CD4-positive, alpha-beta T cell treated with Interleukin-15 for 4 hours (primary cell): ENCODE measurements at places on chromosomes 3 and 15.

GRCh38 chr15:88378188-88378637, 89.0 kb downstream of the MRPL46 start:
- no peak for DNase-seq

- no peak for DNase-seq
Measured at GRCh38 chr3:196533260-196533681, 18.1 kb upstream of the SMCO1 start.

GRCh38 chr3:38608086-38608775, 41.3 kb downstream of the SCN5A start:
- no peak for DNase-seq

DNA sequence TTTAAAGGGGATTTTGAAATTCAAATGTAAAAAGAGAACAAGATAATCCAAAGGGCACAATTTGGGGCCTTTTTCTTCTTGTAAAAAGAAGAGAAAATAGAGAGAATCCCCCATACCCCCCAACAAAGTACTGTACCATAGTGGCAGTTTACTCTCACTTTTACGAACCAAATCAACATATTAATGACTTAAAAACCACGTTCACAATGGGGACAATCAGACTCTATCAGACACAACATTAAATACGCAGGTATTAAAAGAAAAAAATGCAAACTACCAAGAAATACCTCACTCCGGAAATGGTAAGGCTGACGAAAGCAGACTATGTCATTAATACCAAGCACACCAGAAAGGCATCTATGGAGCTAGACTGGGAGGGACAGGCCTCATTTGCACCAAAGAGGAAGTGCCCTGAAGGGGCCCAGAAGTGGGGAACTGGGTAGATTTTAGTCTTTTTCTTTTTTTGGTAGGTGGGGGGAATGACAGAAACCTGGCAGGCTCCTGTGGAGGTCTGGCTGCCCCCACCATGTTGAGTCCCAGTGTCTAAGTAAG, 134.3 kb downstream of the TIGIT start:
- DNase-seq = no peak

DNA sequence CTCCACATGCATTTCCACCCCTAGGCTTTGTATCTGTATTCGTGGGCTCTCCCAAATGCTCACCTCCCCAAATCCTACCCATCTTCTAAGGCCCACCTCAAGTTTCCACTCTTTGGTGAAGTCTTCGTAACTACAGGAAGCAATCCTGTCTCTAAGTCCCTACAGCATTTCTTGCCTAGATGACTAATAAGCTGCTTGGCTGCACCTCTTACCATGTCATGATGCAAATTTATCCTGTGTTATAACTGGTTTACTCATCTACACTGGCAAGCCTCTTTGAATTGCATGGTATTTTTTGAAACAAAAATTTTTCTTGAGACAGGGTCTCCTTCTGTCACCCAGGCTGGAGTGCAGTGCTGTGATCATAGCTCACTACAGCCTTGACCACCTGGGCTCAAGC, 73.3 kb downstream of the SETMAR start:
- no peak for DNase-seq

DNA sequence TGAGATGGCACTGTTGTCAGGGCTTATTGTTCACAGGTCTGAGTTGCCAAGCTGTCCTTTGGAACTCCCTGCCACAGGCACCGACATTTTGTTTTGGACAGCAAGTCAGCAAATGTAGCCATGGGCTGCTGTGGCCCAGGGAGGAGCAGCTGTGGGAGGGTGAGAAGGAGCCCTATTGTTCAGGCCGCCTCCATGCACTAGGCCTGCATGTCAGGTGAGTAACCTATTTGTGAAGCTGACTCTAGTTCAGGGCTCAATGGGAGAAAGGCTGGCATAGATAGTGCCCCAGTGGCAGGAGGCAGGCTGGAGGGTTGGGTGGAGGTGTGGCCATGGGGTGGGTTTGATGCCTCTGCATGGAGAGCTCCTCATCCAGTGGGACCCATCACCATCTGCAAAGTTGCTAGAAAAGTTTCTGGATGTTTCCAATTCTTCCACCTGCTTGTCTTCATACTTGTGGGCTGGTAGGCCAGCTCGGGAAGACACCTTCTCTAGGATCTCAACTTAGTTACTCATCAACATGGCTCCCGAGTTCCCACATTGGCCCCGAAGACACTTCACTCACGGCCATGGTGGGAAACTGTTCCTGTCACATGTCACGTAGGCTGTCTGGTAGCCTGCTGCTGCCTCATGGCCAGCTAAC, 19.5 kb downstream of the AMOTL2 start:
- no peak for DNase-seq

DNA sequence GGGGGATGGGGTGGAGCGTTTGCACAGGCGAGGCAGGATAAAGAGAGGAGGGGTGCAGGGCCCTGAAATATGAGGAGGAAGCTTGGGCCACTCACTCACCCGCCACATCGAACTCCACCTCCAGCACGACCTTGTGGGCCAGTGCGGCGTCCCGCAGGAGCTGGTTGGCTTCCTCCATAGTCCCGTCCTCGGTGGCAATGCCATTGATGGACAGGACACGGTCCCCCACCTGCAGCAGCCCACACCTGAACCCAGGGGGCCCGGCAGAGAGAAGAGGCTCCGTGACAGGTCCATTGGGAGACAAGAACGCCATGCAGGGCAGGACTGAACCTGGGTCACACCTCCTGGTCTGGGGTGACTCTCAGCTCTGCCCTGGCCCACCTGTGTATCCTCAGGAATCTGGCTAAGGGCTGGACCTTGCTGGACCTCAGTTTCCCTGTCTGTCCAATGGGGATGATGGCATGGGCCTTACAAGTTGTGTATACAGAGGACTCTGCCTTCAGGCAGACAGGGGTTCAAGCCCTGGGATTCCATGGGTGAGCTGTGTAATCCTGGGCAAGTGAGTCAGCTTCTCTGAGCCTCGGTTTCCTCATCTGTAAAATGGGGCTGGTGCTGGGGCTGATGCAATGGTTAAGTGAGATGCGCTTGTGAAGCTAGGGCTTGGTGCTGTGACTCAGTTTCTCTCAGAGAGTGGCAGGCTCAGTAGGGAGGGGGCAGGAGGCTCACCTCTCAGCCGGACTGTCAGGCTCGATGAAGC, 26.4 kb downstream of the GRIP2 start:
- DNase-seq = no peak

DNA sequence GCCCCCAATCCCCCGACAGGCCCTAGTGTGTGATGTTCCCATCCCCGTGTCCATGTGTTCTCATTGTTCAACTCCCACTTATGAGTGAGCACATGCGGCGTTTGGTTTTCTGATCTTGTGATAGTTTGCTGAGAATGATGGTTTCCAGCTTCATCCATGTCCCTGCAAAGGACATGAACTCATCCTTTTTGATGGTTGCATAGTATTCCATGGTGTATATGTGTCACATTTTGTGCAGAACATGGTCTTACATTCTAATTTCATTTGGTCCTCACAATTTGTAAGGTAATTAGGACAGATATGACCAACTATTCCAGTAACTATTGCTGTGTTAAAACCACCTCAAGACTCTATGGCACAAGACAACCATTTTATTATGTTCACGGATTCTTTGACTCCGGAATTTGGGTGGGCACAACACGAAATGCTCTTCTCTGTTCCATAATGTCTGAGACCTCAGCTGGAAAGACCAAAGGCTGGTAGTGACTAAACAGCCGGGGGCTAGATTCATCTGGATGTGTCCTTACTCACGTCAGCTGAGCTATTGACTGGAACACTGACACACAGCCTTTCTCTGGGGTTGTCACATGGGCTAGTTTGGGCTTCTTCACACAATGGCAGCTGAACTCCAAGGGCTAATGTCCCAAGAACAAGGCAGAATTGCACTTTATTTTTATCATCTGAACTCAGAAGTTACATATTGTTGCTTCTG, 13.6 kb upstream of the GLCE start:
- DNase-seq = no peak

DNA sequence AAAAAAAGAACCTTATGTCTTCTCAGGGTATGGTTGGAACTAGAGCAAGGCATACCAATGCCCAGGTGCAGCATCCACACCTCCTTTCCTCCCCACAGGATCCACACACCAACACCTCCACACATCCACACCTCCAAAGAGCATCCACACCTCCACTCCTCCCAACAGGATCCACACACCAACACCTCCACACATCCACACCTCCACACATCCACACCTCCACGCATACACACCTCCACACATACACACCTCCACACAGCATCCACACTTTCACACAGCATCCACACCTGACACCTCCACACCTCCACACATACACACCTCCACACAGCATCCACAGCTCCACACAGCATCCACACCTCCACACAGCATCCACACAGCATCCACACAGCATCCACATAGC, 5.3 kb downstream of the MESP1 start:
- no peak for DNase-seq

DNA sequence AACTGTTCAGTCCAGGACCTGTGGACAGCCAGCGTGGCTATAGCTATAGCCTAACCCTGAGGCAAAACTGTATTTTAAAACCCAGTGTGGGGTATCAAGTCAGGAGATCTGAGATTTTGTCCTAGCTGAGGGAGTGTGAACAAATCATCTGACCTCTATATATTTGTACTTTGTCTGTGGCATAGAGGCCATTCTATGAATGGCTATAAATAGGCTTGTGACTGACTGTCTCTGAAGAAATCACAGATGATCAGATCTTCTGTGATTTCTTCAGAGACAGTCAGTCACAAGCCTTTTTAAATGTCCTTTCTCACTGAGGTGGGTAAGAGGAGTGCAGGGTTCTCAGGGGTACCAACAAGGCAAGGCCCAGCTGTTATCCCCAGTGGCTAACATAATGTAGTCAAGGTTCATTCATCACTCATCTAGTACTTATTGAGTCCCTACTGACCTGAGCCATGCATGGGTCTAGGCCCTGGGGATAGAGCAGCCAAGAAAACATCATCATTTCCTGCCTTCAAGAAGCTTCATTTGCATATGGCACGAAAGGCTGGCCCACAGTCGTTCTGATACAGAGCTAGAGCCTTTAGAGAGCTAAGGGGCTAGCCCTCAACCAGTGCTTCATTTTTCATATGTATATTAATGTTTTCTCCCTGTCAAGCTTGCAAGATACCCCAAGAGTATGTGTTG, 53.3 kb downstream of the TIPARP start:
- no peak for DNase-seq

DNA sequence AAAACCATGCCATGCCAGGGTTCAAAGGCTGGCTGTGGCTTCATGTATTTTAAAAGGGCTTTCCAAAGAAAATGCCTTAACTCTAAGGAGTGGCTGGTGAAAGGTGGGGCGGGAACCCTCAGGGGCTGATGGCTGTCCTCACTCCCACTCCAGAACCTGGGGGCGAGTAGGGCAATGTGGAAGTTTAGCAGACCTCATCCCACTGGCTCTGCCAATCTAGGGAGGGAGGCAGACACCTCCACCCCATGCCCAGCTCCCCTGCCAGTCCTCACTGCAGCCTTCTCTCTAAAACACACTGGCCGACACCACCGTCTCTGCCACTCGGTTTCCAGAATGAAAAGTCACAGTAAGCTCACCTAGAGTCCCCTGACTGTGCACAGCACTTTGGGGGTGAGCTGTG, 99.5 kb downstream of the TMEM266 start:
- DNase-seq = no peak

- no peak for DNase-seq
Measured at GRCh38 chr3:159817126-159817525, 171.5 kb upstream of the IL12A start.

DNA sequence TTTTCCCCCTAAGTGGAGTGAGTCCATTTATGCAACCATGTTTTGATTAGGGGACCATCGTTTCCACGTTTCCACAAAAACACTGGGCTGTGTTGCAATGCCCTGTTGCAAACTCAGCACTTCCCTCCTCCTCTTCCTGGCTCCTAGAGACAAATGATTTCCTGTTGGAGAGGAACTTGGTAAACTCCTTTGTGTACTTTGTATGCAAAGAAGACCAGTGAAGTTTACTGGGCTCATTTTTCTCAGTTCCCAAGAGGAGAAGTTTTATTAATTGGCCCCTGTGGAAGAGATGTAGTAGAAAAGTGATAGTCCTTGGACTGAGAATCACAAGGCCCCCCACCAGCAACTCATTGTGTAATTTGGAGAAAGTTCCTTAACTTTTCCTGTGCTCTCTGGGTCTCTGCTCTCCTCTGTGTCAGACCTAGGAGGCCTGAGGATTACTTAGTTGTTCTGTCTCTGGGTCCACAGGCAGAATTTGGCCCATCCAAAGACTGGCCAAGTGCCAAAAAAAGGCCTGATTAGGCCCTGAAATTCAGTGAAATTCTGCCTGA, 95.0 kb downstream of the ATG7 start:
- no peak for DNase-seq
